ENCODE measurements at places on chromosomes 6 and 20. TPM values are rescaled to one million over a fixed set of nuclear protein-coding genes. Genes with fewer than 3 reads are reported as not detected.

- DNase-seq, result no peak
Observed at GRCh38 chr20:37279820-37280219, 9.6 kb upstream of the MANBAL start.

DNA sequence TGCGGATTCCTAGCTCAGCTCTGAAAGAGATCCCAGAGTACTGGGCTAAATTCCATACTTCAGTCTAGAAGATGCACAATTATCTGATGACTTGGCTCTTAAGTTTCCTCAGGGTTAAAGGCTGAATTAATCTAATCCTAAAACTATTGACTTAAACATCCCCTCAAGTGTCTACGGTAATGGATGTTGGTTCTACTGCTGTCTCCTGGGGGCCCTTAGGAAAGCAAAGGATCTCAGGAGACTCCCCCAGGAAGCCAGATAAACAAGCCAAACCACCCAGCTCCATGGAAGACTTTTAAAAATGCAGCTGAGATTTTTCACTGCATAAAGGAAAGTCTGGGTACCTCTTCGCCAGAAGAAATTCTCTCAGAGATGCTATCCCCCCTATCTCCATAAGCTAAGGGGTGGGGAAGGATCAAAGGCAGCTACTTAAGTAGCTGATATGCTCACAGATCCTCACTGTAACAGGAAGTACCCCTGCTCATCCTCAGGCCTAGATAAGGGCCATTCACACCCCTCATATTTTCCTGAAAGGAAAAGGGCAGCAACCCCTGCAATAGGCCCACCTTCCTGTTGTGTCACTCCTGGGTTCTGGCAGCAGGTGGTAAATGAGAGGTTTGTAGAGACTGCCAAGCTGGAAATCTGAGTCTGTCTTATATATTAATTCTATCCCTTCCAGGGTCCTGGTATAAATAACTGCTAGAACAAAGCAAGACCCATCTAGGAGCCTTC lies 9.3 kb downstream of the NDRG3 start:
- DNase-seq, result no peak

DNA sequence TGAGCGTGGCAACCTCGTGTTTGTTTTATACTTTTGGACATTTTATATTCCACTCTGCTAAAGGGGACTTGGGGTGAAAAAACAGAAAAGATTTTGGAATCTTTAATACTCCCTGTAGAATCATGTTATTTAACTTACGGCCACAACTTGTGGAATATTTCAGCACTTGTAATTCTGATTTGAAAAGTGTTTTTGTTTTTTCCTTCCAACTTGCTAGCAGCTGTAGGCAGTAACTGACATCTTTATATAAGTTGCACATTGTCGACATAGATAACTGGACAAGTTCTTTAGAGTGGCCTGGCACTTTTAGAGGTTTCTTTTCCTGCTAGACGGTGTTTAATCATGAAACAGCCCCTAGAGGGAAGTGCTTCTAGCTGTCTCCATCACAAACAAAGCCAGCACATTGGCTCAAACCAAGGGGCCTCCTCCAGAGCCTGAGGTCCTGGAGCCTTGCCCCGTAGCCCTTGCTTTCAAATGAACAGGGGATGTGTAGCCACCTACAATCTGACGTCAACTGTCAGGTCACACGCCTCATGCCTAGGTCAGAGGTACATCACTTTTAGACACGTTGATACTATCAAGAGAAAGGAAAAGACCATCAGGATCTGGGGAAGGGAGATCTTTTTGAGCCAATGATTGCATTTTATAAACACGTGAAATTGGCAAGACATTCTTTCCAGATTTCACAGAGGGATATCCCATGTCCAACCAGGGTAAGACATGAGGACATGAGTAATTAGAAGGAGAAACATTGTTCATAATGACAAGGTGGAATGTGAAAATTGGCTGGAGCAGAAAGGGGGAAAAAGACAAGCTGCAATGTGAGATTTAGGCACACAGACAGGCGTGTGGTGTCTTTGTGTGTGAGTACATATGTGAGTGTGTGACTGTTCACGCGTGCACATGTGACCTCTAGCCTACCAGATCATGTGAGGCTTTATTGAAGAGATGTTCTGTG lies 92.1 kb downstream of the TXNDC5 start:
- no peak for DNase-seq

GRCh38 chr6:13941902-13942301 lies 17.1 kb downstream of the RNF182 start:
- DNase-seq, result no peak

- DNase-seq, result no peak
Observed at GRCh38 chr20:33310327-33310899, 27.4 kb downstream of the BPIFB1 start.

DNA sequence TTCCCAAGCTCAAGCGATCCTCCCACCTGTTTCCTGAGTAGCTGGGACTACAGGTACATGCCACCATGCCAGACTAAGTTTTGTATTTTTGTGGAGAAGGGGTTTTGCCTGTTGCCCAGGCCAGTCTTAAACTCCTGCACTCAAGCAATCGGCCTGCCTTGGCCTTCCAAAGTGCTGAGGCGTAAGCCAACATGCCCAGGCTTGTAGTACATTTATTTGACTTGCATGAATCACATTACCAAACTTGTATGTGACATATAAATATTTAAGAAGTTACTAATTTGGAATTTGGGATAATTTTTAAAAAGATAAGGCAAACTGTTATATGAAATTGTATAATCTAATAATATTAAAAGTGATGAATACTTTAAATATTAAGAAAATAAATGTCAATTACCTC lies 157.6 kb downstream of the MCHR2 start:
- no peak for DNase-seq

DNA sequence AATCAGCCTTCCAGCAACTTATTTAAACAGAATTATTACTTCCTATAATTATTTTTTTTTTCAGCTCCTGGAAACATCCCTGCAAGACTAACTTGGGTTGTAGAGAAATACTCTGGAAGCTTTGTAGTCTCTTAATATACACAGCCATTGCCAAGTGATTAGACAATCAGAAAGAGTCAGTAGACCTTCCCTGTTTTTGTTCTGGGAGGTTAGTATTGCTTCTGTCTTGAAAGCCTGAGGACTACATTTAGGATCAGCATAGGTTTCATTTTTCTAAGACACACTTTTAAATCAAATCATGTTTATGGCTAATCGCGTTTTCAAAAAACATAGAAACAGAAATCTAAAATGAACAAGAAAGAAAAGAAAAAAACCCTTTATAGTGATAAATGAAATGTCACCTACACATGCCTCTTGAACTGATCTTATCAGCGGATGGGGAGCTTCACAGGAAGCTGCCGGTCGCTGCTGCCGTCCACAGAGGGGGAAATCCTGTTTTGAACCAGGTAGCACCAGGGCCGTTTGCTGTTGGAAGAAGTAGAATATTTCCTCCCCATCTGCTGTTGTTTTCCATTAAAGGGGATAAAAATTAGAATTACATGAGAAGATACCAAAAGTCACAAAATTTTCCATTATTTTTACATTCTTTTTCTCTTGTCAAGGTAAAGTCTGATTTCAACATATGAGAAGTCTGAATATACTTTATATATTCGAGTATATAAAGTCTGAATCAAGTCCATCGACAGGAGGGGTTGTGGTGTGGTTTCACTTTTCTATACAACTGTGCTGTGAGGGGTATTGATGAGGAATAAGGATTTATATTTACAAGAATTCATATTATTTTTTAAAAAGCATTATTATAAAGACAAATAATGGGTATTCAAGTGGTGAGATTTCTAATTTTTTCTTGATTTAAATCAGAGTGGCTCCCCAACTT lies 94.6 kb downstream of the ARMC2 start:
- no peak for DNase-seq

GRCh38 chr20:46341074-46342009 lies 33.0 kb upstream of the CDH22 start:
- DNase-seq, result no peak

DNA sequence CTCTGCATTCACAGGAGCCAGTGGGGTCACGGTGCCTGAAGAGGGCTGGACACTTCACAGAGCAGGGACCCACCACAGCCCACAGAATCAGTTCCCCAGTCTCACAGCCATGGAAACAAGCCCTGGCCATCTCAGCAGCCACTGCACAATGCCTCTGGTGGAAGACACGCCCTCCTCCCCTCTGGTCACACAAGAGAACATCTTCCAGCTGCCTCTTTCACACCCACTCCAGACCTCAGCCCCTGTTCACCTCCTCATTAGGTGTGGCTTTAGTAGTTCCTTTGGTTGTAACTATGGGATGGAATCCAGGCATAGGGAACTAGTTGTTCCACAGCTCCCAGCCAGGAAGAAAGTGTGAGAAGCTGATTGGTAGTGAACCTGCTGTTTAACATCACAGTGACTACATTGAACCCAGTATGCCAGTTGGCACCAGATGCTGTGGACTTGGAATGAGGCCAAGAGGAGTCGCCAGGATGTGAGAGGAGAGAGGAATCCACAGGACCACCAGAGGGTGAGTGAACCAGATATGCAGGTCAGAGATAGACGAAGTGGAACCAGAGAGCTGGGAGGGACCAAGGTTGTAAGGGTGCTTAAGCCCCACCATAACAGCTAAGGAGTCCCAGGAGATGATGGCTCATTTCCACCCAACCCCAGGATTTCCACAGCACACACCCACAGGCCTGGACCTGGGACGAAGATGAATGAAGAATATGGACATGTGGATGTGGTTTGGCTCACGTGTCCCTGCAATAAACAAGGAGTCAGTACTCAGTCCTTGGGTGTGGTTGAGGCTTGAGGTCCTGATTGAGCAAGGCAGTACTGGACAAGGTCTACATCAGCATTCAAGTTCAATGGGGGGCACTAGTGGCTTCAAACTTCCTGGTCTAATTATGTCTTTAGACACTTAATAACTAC lies 8.8 kb upstream of the BTN3A3 start:
- DNase-seq, result no peak

DNA sequence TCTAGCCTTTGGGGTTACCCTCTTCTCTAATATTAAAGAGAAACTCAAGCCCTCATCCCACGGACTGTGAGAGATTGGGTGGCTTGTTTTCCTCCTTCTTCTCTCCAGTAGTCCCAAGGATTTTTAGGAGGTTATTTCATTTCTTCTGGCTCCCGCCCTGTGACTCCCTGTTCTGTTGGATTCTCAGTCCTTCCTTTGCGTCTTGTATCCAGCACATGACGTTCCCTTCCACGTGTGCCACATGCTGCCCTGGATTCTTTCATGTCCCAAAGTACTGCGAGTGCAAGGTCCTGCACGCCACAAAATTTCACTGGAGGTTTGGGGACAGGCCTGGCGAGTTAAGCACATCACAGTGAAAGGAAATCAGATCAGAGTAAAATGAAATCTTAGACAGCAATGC lies 213.4 kb downstream of the PACRG start:
- DNase-seq, result no peak

DNA sequence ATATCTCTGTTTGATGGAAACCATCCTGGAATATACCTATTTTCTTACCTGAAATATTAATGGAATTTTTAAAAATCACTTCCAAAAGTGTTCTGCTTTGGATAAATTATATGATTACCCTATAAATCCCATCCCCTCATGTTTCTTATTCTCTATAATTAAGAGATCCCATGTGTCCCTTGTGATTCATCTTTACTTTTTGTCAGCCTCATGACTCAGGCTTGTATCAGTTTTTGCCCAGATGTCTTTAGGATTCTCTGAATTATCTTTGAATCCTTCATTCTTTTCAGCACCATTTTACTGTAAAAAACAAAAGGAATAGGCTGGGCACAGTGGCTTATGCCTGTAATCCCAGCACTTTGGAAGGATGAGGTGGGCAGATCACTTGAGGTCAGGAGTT lies 804.5 kb upstream of the CITED2 start:
- no peak for DNase-seq

DNA sequence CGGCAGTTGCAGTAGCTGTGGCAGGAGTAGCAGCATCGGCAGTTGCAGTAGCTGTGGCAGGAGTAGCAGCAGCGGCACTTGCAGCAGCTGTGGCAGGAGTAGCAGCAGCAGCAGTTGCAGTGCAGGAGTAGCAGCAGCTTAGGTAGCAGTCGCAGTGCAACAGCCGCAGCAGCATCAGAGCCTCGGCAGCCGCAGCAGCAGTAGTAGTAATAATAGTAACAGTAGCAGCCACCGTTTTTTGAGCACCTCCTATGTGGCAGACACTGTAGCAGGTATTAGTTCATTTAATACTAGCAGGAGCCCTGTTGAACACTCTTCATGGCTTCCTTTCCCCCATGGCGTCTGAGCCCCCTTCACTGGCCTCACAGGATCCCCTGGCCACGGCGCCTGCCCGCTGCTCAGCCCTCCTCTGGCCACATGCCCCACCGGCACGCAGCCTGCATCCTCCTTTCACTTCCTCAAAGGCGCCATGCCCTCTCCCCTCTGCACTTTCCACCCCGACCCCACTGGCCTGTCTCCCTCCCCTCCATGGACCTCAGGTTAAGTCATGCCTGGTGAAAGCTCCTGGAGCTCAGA lies 19.1 kb upstream of the IRF4 start:
- DNase-seq, result peak; percentile 68

DNA sequence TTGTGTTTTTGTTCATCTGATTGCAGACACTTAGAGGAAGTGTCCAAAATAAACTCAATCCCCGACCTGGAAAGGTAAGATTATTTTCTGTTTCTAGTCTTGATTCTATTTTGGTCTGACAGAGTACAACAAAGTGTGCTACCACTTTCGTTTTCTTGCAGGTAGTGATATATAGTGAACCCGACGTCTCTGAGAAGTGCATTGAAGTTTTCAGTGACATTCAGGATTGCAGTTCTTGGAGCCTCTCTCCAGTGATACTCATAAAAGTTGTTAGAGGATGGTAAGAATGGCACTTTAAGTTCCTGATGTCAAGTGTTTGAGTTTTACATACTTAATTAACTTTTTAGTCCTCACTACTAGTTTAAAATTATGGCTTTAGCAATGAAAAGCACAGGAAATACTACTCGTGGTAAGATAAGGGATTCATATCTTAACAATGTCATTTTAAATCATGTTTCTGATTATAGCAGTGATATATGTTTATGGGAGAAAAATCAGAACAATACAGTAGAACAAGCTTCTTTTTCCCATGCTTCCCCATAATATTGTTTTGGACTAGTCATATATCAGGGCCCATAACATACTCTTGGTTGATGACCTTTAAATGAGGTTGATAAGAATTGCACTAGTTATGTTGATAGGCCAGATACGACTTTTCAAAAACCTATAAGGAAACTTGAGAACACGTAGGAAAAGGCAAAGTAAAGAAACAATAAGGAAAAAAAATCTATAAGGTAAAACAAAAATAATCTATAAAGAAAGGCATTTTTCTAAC lies 104.0 kb downstream of the RTN4IP1 start:
- DNase-seq, result no peak

GRCh38 chr6:130524552-130524951 lies 158.7 kb downstream of the TMEM200A start:
- DNase-seq, result no peak

GRCh38 chr6:121436960-121437850 lies 1.8 kb downstream of the GJA1 start:
- no peak for DNase-seq

DNA sequence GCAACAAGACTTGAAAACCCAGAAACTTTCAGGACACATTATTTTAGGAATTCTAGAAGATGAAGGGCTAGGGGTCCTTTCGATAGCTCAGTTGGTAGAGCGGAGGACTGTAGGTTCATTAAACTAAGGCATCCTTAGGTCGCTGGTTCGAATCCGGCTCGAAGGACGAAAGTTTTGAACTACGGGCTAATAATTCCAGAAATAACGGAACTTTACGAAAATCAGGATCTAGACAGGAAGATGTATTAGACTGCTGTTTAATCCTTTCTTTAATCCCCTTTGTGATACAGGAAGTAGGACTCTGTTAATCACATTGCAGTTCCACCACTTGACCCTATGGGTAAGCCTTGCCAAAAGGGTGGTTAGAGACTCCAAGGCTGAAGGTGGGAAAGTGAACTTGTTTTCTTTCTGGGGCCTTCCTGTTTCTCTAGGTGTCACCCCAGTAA lies 21.2 kb upstream of the ABT1 start:
- DNase-seq, result no peak

Gene TRDN
- not detected for total RNA-seq

Gene CENPW
- total RNA-seq, result not detected

Gene KHDC3L
- total RNA-seq, result not detected

Gene ASXL1
- 87.3 TPM for total RNA-seq

All from suprapubic skin (tissue), 4 donors.